ENCODE measurements at places on chromosomes 5 and 9.
A peak's percentile ranks its signal among the peaks of the same experiment; 100 is the strongest.

- DNase-seq = no peak
Observed at GRCh38 chr5:7529880-7530279, 133.9 kb downstream of the ADCY2 start.

- no peak for DNase-seq
Observed at GRCh38 chr9:108836781-108837180, 19.0 kb downstream of the ACTL7B start.

DNA sequence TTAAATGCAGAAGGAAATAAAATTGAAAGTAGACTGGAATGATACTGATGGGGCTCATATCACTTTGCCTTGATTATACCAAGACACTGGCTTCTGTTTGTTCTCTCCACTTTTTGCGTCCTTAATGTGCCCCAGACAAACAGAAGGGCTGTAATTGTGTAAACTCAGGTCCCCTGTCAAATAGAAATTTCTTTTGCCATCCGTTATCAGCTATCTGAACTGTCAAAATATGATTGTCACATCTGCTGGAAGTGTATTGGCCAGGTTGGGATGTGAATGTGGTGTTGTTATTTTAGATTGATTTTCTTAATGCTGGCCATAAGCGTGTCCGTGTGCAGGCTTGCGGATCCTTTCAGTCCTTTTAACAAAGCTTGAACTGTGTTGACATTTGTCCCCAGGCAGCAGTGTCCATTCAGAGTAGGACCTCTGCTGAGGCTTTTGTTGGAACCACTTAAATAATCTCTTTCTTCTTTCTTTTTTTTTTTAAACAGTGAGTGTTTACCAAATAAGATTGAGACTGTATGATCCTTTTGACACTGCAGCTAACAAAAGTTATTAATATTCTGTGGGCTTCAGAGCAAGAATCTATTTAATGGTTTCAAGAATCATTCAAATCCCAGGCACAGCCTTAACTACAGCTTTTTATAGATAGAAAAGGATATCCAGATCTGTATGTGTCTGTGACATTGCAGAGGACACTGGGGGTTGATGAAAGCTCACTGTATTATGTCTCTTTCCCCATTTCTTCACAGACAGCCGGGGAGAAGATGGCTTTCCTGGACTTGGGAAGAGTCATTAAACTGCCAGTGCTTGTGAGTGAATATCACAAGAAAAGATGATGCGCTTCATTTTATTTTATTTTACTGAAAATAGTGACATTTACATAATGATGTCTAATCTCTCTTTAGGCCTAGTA lies 171.7 kb downstream of the ZNF608 start:
- no peak for DNase-seq

GRCh38 chr5:135208903-135209721 lies 175.1 kb upstream of the PITX1 start:
- DNase-seq = peak; percentile 97

- no peak for DNase-seq
Observed at GRCh38 chr9:114612272-114612923, 1.3 kb downstream of the TMEM268 start.

- DNase-seq = no peak
Observed at GRCh38 chr5:89065919-89066318, 182.9 kb upstream of the MEF2C start.

GRCh38 chr5:85671223-85671970 lies 946.3 kb upstream of the COX7C start:
- no peak for DNase-seq

DNA sequence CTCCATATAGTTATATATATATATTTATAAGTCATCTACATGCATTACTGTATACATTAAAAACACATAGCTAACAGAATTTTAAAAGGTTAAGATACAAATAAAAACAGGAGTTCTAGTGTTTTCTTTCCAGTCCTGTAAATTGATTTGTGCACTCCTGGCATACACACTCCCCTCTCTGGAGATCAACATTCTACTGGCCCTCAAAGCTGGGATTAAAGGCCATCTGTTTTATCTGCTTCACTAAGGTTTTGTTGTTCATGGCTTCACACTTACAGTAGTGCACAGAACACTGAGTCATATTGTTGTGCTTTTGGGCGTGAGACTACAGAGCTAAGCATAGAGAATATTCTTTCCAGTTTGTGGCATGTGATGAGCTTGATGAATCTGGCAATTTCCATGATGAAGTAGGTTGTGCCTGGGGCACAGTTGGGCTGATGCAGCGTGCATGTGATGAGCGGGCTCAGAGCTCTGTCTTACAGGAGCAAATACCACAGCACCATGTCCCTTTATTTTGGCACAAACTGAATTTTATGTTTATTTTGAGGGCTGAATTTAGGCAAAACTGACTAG lies 98.2 kb downstream of the TAF11L14 start:
- no peak for DNase-seq

GRCh38 chr5:41406424-41406823 lies 104.0 kb downstream of the PLCXD3 start:
- no peak for DNase-seq

DNA sequence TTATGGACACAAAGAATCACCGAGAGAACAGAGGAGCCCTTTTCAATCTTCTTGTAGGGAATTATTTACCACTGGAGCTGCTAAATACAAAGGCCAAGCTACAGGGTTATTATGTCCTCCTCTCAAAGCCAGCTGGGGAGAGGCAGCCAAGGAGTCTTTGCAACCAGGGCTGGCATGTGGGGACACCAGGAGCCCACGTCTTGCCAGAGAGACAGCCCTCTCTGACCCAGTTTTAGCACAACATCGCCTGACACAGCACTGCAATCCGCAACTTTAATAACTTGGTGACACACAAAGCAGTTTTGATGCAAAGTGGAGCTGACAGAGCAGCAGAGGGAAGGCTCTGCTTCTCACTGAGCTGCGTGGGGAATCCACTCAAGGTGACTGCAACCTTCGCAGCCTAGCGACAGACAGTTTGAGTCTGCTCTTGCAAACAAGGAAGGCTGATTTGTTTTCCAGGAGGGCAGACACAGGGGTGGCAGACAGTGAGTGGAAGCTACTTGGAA lies 33.6 kb downstream of the TLR4 start:
- DNase-seq = no peak

DNA sequence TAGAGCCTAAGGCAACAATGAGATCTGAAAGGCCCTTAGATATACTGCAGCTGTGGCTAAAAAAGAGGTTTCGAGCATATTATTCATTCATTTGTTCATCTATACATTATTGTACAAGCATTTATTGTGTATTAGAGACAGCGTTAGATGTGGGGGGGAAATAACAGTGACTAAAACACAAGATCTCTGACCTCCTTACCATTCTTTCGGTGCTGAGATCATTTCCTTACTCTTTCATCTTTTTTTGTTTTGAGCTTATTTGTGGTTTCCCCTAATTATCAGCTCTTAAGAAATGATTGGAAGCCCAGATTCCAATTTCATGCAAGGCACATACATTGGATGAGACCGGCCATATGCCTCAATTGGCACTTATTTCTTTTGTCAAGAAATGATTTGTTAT lies 113.2 kb downstream of the SEC61B start:
- DNase-seq = no peak

GRCh38 chr5:93599399-93600120 lies 16.5 kb downstream of the NR2F1 start:
- no peak for DNase-seq
